ENCODE measurements at places on chromosomes 6 and 20.

DNA sequence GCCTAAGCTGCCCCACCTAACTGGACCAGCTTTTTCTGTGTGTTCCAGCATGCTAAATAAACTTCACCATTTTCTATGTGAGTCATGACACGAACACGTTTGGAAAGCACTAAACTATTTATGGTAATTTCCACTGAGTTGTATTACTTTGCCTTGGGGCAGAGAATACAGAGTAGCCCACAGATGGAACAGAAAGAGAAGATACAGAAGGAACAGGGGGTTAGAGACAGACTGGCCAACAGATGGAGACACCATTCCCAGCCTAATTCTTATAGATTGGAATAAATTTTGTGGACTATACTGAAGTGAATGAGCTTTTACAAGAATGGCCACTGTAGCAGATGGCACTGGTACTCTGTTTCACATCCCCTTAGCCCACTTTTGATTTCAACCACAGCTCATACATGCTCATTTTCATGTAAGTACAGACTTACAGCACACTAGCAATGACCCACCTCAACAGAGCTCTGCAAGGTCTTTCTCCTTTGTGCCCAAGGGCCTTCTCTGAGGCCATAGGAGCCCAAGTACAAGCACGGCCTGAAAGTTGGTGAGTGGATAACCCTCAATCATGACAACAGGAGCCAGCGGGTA is 13.1 kb upstream of the NT5DC1 start:
- DNase-seq, result no peak

DNA sequence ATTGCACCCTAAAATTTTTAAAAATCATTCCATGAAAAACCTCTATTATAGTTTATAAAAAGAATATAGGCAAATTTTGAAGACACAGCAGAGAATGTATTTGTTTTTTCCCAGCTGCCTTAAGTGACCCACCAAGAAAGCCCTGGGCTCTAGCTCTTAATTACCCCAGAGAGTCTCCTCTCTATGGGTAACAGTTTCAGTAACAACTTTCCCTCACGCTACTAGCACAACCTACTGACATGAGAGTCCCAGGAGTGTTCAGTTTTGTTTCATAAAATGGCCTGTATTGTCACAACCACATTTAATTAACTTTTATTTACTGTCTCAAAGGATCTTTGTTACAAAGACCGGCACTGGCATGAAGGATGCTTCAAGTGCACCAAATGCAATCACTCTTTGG is 41.5 kb downstream of the FHL5 start:
- no peak for DNase-seq

DNA sequence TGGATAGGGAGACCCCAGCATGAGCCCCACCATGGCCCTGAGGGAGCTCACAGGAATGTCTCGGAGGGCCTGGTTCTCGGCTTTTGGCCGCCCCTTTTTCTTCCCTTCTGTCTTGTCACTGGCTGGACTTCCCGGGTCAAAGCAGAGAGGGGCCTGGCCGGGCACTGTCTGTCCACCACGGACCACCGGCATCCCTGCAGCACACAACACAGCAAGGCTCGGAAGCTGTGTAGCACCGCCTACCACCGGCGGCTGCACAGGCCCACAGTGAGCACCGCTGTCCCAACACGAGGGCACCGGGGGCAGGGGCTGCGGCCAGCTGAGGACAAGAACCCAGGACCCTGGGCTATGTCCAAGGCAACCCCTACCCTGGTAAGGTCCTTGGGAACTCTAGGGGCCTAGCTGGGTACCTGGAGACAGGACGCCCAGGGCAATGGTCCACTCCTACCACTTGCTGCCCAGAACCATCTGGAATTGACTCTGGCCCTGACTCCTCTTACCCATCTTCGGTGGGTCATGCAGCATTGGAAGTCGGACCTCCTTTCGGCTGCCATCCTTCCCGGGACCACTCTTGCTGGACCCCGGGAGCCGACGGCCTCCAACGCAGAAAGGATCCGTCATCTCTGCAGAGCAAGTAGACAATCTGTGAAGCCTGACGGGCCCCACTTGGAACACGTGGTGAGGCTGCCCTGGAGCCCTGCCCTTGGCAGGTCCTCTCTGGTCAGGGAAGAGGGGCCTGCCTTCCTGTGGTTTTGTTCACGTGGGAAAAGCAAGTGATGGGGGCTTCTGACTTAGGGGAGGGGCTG is 2.2 kb downstream of the ZNF512B start:
- DNase-seq, result no peak

DNA sequence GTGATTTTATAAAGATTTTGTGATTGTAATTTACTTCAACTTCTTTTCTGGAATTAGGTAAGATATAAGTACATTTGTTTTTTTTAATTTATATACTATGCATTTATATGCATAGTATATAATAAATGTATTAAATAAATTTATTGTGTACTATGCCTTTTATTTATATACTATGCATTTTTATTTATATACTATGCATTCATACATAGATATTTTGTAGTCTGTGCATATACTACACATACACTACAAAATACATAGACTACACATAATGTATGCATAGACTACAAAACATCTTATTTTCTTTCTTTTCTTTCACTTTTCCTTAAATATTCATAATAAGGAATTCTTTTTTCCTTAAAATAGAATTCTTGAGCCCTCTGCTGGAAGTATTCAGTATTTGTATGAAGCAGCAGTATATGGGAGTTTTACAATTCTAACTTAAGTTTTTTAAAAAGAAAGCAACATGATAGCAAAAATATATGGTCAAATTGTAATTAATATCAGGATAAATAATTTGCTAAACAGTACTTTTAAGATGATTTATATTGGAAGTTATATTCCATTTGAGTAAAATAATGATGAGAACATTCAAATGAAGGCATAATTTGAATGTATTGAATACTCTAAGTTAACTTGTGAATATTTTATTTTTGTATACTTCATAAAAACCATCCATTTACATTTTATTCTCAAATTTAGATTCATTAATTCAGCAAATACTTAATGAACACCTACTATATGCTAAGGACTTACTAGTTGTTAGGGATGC is 129.3 kb downstream of the KLHL32 start:
- DNase-seq, result no peak

GRCh38 chr6:135955099-135955498 is 103.6 kb downstream of the PDE7B start:
- DNase-seq, result no peak

DNA sequence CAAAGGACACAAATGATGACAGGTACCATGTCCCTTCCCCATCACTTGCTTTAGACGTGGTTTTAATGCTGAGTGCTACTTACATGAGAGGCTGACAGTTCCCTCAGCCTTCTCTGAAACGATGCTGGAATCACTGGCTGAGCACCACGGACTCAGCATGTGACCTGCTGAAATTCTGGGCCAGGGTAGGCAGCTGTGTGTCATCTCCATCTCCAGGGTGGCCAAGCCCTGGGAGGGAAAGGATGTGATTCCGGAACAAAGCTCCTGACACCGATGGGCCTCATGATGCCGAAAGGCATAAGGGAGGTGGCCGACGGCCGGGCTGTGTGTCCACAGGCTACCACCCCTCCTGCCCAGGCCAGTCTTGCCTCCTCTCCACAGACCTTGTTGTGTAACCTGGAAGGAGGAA is 184.3 kb upstream of the CST7 start:
- DNase-seq, result no peak

DNA sequence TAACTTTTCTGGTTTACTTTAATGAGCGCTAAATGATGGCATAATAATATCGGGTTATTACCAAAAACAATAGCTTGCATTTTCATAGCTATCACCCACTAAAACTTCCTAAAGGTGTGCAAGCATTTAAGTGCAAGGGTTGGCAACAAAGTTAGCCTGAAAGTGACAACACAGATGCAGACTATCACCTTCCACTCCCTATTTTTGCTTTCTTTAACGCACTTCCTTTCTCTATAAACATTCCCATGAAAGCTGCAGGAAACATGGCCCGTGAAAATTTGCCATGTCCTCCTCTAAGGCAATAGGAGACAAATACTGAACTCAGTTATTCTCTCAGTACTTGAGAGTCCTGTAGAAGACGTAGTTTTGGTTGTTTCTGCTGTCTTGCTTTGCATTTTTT is 2.7 kb downstream of the MYCT1 start:
- DNase-seq, result no peak

DNA sequence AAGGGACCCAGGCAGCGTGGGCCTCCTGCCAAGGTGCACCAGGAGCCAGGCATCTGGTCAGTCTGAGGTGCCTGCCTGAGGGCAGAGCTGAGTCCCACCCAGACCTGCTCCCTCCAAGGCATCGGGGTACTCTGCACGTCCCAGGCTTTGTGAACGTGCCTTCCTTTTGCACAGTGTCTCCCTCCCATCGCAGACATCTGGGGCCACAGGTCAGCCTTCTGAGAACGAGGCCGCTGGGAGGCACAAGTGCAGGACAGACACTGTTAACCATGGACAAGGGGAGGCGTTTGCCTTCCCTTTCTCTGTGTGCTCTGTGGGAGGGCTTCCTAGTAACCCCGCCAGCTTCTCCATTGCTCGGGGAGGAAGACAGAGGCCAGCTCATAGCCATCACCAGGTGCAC is 47.6 kb downstream of the TFAP2C start:
- DNase-seq, result no peak
